ENCODE measurements at places on chromosomes 1 and 21.
A peak's percentile ranks its signal among the peaks of the same experiment; 100 is the strongest.

DNA sequence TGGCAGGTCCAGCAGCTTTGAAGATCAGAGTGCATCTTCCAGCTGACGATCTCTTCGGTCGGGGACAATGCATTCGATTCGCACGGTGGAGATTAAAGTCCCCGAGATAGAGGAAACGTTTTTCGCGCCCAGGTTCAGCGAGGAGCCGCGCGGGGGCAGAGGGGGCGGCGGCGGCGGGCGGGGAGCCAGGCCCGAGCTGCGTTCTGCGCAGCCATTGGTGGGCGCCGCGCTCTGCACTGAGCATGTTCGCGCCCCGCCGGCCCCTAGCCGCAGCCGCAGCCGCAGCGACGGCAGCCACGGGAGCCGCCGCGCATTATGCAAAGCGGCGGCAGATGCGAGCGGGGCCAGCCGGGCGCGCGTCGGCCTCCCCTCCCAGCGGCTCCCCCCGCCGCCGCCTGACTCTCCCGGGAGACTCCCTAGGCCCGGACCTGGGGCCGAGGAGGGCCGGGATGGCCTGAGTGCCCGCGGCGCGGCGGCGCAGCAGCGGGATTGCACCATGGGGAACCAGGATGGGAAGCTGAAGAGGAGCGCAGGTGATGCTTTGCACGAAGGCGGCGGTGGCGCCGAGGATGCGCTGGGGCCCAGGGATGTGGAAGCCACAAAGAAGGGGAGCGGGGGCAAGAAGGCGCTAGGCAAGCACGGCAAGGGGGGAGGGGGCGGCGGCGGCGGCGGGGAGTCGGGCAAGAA is at the start of gene FMN2:
Gene FMN2, plus strand, starts transcription at position 270 of the 687 bp plus-strand sequence. Its CDS starts 227 bp downstream, at position 497.
- peak; percentile 74 for DNase-seq

GRCh38 chr1:5296095-5296494 is 641.7 kb downstream of the AJAP1 start:
- DNase-seq, result no peak

- no peak for DNase-seq
Observed at GRCh38 chr21:40015818-40016217, 148.6 kb downstream of the PCP4 start.

GRCh38 chr1:203038217-203038741 is 12.0 kb downstream of the PPFIA4 start:
- DNase-seq, result peak; percentile 59

- DNase-seq, result no peak
Observed at GRCh38 chr21:44967082-44968047, 27.5 kb downstream of the SLX9 start.

GRCh38 chr1:37108596-37109188 is 74.4 kb upstream of the GRIK3 start:
- no peak for DNase-seq

- DNase-seq, result no peak
Observed at GRCh38 chr1:184870319-184870718, 104.0 kb downstream of the NIBAN1 start.

DNA sequence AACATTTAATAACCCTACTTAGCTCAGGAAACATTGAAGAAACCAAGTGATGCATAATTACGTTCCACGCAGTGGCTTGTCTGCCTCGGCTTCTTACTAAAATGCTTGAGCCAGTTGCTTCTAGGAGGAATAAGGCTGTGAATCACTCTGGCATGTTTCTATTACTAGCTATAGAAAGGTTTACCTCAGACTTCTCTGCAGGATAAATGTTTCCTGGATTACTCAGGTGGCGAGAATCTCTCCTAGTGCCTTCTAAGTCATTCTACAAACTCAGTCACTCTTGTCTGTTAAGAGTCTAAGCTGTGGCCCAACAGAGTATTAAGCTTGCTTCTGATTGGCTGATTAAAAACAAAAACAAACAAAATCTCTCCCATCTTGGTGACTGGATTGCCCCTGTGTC is 92.0 kb upstream of the RALGPS2 start:
- peak; percentile 91 for DNase-seq

DNA sequence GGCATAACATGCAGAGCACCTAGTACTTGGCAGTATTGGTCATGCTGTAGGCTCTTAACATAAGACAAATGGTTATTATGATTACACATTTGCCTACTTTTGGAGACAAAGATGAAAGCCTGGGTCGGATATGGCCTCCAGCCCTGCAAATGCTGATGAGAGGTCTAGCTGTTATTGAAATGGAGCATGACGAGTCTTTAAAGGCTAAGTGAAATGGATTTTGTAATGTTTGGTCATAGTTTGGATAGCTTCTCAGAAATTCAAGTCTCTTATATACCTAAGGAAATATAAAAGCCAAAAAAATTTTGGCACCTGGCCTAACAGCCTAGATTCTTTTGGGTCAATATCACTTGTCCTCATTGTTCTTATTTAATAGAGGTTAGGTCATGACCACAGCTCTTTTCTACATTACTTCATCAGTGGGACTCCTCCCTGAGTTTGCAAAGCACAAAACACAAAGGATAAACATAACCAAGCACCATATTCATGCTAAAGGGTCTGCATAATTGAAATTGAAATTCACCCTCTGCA is 69.2 kb upstream of the WLS start:
- peak; percentile 26 for DNase-seq

DNA sequence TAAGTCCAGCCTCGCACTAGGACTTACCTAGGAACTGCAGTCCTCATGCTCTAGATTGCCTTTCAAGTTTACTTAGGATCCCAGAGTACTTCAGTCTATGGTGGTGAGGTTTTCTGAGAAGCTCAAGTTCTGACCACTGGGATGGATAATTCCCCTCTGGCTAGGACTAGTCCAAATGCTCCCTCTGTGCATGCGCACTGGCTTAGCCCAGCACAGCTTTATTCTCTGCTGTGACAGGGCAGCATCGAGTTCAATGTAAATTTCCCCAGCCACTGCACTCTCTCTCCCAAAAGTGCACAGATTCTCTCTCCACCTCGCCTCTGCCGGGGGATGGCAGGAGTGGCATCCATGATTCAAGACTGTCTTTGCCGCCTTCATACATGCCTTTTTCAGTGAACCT is 241.6 kb downstream of the ZNF326 start:
- no peak for DNase-seq

GRCh38 chr1:9823943-9824701 is at the start of gene CLSTN1:
Gene CLSTN1 (minus strand): TSS chr1:9823965. CDS start chr1:9823733, 232 bp downstream.
- peak; percentile 89 for DNase-seq

DNA sequence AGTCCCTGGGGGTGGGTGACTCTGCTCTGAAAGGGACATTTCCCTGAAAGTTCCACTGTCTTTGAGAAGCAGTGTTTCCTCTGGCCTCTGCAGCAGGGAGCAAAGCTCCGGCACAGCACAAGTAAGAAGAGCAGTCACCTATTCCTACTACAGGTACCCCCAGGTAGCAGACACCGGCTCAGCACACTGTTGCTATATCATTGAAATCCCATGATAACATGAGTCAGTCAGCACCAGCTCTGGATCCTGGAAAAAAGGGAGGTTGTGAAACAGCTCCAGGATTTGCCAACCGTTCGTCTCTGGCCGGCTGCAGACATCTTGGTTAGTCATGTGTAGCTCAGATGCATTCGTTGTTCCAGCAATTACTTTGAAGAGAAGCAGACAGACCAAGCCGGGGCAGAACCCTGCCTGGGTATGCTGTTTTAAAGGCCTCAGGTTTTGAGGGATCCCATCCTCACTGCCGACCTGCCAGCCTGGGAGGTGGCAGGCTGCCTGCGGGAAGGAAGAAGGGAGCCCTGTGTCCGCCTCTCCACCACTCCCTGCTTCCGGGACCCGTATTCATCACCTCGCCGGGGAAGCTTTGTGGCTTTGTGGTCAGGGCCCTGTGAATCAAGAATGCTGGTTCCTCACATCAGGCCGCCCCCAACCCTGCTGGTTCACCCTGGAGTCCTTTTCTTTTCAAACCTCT is 139.2 kb downstream of the CLIC6 start:
- peak; percentile 93 for DNase-seq

- DNase-seq, result no peak
Observed at GRCh38 chr1:28966617-28967016, 52.2 kb downstream of the EPB41 start.

DNA sequence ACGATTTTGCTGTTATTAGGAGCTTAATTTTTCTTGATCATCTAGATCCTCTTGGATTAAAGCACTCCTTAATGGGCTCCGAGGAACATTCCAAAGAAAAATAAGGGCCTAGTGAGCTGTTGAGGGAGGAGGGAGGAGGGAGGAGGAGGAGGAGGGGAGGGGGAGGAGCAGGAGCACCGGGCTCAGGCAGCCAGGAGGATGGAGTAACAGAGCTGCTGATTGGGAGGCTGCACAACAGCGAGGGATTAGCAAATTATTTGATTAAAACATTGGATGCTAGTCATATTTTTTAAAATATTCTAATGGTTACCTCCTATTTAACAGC is 302.1 kb upstream of the RRP15 start:
- no peak for DNase-seq

DNA sequence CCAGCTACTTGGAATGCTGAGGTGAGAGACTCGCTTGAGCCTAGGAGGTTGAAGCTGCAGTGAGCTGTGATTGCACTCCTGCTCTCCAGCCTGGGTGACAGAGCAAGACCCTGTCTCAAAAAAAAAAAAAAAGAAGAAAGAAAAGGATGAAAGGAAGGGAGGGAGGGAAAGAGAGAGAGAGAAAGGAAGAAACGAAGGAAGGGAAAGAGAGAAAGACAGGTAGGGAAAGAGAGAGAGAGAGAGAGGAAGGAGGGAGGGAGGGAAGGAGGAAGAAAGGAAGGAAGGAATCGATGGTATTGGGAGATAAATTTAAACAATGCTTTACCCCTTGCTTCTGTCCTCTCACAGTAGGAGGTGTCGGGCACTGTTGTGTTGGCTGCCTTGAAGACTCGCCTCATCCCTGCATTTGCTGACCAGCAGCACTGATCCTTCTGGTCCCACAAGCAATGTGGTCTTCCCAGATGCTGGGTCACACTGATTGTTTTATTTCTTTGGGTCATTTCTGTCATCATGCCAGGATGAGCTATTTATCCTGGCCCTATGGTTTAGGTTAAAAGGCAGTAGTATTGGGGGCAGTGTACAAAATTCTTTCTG is 30.9 kb downstream of the GPR137B start:
- DNase-seq, result no peak

DNA sequence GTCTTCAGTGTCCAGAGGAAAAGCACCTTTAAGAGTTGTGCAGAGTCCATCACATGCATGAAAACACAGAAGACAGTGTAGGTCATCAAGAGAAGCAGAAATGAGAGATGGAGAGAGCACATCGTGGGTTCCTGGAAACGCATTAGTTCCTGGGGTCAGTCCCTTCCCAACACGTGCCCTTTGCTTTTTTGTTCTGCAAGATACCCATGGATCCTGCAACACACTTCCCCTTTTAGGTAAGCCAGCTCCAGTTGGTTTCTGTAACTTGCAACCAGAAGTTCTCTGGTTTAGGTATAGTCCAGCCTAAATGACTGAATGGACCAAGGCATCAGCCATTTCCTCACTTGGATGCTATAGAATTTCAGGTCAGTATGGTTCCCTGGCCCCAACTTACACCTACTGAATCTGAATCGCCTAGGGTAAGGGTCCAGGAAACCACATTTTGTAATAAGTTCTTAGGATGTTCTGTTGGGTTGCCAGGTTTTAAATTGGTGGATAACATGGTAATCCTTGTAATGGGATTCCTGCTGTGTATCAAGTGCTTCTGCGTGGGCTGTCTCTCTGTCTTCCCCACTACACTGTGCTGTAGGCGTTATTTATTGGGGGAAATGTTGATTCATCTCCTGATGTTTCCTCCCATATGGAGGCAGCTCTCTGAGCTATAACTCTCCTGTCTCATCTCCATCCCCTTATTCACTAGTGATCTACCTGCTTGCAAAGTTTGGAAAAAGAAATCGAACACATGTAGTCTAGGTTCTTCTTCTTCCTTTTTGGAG is 230.6 kb downstream of the TNR start:
- DNase-seq, result no peak

GRCh38 chr1:223323491-223324484 is 40.2 kb downstream of the SUSD4 start:
- DNase-seq, result no peak

All from fibroblast of skin of abdomen (primary cell).